ENCODE measurements at places on chromosomes 5 and 9.

DNA sequence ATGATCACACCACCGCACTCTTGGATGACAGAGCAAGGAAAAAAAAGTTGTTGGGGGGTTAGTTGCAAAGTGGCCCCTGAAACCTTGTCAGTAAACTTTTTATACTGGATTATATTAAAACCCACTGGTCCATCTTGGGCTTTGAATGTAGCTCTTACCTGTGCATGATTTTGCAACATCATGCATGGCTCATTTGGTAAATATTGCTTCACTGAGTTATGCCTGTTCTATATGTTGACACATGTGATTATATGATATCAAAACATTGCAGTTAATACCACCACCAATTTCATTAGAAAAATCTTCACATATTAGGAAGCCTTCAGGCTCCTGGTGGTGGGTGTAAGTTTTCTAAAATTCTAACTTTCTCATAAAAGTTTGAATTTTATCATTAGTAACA is 41.9 kb downstream of the DYNC2I2 start:
- DNase-seq: no peak

DNA sequence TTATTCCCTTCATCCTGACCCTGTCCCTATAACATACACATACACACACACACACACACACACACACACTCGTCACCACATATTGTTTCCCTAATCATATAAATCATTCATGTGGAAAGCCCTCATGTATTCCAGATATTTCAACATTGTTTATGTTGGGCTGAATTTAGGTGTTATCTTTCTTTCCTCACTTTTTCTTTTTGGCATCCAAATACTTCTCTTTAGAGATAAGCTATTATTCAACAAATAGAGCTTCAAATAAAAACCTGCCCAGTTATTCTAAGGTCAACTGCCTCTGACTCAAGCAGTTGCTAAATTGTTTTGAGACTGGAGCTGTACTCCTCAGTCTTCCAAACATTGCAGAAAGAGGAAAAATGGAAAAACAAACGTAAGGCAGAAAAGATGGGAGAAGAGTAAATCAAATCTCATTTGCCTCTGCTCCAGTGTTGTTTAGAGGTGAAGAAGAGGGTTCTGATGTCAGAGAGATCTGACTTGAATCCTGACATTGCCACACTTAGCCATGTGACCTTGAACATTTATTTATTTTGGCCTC is 215.7 kb downstream of the GAS1 start:
- DNase-seq: no peak

DNA sequence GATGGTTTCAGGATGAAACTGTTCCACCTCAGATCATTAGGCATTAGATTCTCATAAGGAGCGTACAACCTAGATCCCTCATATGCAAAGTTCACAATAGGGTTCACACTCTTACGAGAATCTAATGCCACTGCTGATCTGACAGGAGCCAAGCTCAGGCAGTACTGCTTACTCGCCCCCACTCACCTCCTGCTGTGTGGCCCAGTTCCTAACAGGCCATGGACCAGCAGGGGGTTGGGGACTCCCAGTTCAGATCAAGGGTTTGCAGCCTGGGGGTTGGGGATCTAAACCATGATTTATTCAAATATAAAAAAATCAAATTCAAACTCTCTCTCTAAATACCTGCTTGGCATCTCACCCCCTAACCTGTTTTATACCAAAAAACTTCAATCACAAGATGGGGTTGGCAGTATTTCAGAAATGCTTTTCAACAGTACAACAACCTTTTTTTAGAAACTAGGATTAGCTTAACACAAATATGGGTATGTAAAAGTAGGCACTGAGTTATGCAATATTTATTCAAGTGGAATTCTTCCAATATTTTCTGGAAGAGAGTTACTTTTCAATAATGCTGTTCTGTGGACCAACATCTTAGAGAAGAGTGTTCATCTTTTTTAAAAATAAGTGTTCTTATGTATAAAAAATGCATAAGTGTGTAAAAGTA is 30.1 kb upstream of the SLC12A2 start:
- DNase-seq: no peak

- DNase-seq: no peak
Observed at GRCh38 chr9:99359336-99359735, 137.3 kb downstream of the SEC61B start.

GRCh38 chr5:76983468-76983867 is 30.6 kb downstream of the CRHBP start:
- no peak for DNase-seq

DNA sequence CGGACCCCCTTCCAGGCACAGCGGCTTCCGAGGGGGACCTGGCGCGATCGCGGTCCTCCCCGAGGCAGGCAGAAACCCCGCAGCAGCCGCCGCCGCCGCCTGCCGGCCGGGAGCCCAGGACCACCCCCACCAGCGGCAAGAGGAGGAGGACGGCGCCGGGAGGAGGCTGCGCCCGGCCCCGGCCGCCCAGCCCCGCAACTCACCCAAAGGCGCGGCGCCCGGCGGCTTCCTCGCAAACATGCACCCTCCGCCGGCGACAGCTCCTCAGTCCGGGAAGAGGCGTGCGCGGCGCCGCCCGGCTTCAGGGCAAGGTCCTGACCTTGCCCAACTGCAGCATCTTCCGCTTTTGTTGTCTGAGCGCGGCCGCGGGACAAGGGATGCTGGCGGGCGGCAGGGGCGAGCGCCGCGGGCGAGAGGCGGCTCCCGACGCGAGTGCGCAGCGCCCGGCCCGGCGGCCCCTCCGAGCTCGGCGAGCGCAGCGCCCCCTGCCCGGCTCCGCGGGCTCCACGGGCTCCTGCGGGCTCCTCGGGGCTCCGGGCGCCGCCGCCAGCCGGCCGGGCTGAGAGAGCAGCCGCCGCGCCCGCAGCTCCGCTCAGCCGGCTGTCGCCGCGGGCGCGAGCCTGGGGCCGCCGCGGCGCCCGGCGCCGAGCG is 507 bp downstream of the CTNND2 start:
- DNase-seq: no peak
